ENCODE measurements at places on chromosomes 1 and 21.

GRCh38 chr1:166087734-166088571 lies 78.8 kb downstream of the FAM78B start:
- DNase-seq: no peak

DNA sequence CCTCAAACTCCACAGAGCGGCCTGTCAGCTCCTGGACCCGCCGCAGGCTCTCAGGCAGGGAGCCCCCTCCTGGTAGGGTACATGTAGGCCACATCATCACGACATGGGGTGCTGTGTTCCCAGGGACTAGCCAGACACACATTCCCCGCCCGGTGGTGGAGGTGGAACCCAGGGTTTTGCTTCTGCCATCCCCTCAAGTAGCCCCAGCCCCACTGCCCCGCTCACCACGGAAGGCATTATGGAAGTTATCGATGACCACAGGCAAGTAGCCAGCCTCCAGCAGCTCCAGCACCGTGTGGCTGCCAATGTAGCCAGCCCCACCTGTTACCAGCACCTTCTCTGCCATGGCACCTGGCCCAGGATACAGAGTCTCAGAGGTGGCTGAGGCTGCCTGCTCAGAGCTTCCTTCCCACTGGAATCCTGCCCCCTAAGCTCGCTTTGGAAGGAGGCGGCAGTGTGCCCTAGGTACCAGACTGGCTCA lies 1.9 kb downstream of the GALE start:
- no peak for DNase-seq

DNA sequence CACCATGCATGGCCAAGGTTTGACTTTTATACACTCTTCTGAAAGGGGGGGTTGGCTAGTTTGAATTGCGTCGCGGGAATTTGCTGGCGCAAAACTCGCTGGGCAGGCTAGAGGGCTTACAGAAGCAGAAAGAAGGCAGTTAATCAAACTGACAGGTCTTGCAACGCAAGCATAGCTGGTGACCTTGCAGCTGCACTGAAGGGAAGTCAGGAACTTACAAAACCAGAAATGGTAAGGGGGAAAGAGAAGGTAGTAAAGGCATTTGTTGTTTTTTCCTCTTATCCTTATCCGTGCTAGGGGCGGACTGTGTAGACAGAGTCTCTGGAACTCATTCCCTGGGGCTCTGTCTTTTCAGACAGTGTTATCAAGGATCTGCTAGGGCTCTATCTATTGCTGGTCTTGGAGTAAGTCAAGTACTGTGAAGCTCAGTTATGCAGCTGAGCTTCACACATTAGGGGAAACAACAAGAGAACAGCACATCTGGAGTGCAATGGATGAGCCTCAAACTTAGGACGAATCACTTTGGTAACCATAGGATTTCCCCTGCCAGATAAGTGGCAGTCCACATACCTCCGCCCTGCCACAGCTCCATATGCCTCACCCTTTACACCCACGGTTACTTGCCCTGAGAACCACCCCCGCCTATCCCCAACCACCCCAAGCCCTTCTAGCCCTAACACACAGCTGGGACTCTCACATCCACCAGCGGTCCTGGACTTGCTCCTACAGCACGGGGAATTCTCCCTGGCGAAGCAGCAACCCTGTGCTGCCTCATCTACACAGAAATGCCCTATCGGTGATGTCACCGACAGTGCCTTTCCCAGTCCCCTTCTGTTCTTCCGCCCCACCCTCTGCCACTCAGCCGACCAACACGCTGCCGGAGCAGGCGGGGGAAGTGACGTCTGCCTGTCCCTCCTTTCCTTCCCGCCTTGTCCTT lies 251.4 kb downstream of the FAM72C start:
- no peak for DNase-seq

DNA sequence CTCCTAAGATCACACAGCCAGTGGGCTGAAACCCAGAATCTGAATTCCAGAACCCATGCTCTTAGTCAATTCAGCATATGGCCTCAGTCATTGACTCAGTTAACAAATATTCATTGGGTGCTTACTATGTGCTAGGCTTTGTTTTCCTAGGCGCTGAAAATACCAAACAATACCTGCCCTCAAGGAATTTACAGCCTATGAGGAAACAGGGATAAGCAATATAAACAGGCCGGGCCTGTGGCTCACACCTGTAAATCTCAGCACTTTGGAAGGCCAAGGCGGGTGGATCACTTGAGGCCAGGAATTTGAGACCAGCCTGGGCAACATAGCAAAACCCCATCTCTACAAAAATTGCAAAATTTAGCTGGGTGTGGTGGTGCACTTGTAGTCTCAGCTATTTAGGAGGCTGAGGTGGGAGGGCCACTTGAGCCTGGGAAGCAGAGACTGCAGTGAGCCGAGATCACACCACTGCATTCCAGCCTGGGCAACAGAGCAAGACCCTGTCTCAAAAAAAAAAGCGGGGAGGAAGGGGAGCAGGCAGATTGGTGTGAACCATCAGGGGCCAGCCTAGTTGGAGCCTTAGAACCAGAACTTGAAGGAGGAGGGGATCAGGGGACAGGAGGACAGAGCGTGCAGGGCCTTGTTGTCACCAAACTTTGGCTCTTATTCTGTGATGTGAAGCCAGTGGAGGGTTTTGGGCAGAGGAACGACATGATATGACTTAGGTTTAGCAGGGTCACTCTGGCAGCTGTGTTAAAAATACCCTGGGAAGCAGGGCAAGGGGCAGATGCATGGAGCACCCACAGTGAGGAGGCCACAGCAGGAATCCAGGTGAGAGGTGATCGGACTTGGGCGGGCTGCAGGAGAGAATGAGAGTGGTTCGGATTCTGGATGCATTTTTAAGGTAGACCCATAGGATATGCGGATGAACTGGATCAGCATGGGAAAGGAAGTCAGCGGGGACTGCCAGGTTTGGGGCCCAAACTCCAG lies 5.8 kb downstream of the TINAGL1 start:
- no peak for DNase-seq

GRCh38 chr21:44837537-44837936 lies 19.7 kb upstream of the SUMO3 start:
- DNase-seq: no peak

DNA sequence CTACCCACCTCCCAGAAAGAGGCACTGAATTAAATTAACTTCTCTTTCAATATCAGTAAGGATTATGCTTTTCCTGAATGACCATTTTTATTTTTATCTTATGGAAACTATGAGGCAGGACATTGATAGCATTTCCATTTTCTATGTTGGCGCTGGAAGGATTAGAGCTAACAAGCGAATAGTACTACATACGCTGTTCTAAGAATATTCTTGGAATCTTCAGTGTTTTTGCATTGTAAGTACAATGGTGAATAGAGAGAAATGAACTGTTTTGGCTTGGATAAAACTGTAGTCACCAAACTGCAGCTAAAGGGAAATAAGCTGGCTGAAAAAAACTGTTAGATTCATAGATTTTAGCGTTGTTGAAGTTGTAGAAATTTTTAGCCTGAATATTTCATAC lies 779.0 kb upstream of the ADGRL4 start:
- DNase-seq: no peak

DNA sequence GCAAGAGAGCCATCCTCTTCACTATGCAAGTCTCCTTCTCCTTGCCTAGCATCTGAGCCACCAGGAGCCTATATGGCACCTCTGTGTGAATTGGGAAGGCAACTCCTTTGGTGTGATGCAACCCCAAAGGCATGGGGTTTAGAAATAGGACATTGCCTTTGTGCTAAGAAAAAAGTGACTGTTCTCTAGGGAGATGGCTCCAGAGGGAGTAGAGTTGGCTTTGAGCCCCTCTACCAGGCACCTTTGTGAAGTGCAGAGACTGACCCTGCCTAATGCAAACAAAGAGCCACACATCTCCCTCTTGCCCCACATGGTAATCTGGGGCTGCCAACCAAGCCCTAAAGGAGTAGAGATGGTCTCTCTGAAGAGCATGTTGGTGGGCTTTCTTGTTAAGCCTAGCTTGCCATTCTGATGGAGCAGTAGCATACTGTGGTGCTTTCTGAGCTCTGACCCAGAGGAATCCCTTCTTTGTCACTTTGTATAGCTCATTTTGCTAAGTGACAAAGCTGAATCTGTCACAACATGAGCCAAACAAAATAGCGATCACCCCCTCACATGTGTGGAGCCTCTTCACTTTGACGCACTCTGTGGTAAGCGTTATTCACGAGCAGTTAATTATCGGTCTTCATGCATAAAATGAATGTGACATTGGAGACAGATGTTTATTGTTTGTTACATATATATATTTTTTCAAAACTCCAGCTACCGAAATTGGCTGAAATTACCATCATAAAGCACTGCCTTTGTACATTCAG lies 74.4 kb downstream of the RWDD3 start:
- no peak for DNase-seq

DNA sequence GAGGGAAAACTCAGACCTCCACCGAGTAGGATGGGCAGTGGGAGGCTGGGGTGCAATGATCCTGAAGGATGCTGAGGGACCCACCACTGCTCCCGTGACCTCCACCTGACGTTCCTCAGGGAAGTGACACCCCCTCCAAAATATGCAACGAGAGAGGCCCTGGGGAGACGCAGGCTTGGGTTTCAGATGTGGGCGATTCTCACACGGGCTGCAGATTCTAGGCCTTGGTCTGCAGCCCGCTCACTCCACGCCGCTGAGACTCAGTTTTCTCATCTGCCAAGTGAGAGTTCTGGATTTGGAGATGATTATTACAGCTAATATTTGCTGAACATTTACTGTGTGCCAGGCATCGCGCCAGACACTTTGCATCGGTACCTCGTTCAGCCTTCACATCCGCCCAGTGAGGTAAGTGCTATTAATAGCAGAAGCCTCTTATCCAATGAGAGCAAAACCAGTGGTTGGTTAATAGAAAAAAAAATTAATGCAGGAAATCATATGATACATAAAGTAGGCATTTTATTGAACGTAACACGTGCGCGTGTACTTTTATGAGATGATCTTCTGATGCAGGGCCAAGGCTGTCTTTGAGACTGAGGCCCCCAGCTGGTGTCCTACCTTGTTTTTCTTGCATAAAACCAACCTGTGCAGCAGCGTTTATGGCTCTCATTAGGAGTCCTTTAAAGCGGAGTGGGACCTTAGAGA lies 102.0 kb upstream of the RUNX3 start:
- DNase-seq: no peak

DNA sequence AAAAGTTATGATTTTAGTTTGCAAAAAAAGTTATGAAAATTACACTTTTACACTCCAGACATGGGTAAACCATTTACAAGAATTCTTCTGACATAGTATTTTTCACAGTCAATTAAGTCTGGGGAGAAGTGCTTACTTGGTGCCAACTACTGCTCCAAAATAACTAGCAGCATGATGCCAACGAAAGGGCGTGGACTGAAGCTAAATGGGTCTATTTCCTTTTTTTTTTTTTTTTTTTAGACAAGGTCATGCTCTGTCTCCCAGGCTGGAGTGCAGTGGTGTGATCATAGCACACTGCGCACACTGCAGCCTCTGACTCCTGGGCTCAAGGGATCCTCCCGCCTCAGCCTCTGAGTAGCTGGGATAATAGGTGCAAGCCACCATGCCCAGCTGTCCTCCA lies 43.2 kb downstream of the FMO4 start:
- DNase-seq: no peak

DNA sequence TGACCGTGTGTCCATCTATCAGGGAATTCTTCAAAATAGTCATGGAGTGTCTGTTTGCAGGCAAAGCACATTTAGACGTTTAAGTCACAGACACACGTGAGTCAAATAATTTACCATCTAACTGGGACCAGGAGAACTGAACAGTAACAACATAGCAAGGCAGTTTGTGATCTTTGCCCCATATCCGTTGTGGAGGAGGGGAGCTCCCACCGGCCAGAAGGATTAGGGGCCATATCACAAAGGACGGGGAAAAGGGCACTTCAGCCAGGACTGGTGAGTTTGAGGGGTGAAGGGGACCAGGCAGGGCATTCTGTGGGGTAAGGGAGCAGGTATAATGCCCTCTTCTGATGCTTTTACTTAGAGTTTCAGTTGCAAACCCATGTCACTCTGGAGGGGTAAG lies 22.9 kb downstream of the ELAPOR1 start:
- no peak for DNase-seq

DNA sequence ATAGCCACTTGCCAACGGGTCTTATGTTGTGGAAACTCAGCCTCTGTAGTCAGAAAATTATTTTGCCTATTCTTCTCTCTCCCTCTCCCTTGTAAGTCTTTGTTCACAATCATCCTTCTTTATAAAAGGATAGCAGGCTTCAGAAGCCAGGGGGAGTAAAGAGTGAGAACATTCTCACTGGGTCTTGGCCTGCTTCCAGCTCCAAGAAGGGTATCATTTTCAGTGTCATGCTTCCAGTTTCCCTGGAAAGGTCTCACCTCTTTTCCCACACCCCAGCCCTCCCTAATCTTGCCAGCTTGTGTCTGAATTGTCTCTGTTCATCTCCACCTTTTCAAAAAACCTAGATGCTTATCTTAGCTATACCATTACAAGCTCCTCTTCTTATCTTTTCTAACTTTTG lies 346.2 kb upstream of the LRRC7 start:
- DNase-seq: no peak

- DNase-seq: no peak
Observed at GRCh38 chr1:226064816-226065248, 2.3 kb downstream of the H3-3A start.

GRCh38 chr1:7457811-7458210 lies 313.3 kb upstream of the VAMP3 start:
- no peak for DNase-seq

GRCh38 chr1:25103164-25103795 lies 129.0 kb downstream of the SYF2 start:
- no peak for DNase-seq

Measured in stimulated activated CD8-positive, alpha-beta memory T cell treated with anti-CD3 and anti-CD28 coated beads, Interleukin-12 subunit alpha, Interleukin-12 subunit beta, amount 100 ng/mL, for 1 hour (primary cell).